NCI-H187 treated with DMSO at 0.1 percent for 48 hours (cell line): ENCODE measurements at places on chromosomes 1 and 21.

GRCh38 chr1:154906621-154907081, 29.9 kb downstream of the PMVK start:
- no peak for DNase-seq

GRCh38 chr1:119924948-119925898, 28.9 kb upstream of the ADAM30 start:
- DNase-seq, result no peak

DNA sequence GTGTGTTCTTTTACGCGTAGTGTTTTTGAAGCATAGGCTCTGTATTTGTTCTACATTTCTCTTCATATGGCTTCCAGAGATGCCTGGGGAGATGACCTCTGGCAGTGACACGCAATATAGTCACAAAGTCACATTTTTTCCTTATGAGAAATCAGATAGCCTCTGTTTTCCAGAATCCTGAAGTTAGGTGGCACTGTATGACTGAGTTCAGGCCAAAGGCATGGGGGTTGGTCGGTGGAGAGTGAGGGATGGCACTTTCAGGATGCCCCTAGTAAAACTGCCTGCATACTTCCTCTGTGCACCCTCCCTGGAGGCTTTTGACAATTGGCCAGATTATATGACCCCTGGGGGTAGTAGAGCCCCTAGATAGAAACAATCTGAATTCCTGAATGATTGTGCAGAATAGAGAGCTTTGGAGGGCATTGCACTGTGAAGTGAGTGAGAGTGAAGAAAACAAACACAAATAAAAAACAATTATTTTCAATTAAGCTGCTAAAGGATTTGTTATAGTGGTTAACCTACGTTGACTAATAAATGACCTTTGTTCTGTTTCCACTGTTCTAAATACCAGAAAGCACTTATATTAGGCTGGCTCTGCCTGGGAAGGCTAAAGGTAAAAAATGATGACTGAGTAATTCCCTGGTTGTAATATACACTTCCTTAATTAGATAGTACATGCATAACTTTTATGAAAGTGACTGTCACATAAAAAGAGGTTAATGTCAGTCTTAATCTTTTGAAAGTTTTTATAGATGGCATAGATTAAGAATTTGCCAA, 1660.8 kb downstream of the PLA2G4A start:
- no peak for DNase-seq

DNA sequence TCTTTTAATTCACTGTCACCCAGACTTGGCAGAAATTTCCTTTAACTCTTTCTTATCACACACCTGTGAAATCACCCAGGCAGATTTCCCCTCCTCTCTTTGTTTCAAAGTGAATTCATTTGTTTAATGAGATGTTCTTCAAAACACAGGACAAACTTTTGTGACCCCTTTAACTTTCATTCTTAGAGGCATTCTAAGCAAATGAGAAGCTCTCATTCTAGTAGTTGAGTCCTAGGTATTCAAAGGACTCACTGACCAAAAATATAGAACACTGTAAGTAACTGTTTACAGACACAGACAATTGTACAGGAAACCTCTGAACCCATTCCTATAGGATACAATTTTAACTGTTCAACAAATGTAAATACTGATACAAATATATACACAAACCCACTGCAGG, 16.9 kb downstream of the LRRC8C start:
- no peak for DNase-seq

DNA sequence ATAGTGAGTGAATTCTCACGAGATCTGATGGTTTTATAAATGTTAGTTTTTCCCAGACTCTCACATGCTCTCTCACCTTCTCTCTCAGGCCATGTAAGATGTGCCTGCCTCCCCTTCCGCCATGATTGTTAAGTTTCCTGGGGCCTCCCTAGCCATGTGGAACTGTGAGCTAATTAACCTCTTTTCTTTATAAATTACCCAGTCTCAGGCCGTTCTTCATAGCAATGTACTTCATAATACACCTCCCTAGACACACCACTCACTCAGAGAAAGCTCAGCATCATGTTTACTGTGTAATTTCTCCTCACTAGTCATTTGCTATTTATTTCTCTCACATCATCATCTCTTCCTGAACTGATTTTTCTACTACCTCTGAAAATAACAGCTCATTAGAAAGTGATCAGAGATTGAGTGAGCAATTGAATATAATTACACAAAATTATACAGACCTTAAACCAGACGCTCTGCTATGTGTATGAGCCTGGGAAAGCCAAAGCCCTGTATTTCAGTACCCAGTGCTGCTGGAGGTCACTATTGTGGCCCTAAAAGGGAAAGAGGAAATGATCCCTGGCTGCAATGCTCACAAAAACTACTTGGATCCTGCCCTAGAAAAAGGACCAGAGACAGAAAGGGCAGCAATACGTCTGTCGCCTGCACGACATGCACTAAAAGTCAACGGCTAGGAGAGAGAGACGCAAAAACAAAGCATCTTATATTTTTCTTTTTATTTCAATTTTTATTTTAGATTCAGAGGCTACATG, 284.5 kb downstream of the DSCAM start:
- DNase-seq, result no peak

DNA sequence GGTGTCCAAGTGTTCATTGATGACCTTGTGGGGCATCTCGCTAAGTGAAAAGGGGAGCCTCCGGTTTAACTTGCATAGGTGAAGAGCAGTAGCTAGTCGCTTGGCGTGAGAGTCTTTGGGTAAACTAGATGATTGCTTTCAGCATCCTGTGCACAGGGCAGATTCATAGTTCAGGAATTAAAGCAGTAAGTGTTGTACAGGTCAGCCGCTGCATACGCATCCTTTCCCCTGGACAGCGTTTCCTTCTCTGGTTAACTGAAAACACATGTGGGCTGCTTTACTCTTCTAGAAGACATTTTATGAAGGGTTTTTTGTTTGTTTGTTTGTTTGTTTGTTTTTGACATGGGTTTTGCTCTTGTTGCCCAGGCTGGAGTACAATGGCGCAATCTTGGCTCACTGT, 12.1 kb downstream of the NDUFV3 start:
- no peak for DNase-seq

DNA sequence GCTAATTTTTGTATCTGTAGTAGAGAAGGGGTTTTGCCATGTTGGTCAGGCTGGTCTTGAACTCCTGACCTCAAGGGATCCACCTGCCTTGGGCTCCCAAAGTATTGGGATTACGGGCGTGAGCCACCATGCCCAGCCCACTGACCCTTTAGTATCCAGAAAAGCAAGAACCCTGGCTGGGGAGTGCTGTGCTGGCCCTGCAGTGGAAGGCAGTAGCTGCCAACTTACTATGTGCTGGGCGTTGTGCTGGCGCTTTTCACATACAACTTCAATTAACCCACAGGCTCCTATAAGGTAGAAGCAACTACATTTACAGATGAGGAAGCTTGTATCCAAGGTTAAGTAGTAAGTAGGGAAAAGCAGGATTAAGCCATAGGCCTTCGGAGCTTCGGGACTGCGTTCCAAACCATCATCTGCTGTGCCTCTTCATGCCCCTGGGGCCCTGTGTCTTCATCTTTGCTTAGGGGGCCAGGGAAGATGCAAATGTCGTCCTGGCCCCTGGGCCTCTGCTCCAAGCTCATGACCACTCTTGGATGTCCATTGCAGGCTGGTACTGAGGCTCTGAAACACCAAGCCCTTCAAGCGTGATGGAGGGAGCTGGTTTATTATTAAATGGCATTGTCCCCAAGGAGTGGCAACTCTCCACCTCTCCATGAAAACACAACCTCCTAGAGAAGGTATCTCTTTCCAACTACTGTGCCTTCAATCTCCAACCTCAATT, 8.7 kb upstream of the CPLANE2 start:
- DNase-seq, result no peak

- DNase-seq, result no peak
These were observed 57.8 kb upstream of the CACNA1E start for GRCh38 chr1:181425566-181425965.

- no peak for DNase-seq
These were observed 4.1 kb upstream of the PTAFR start for GRCh38 chr1:28180306-28181305.

DNA sequence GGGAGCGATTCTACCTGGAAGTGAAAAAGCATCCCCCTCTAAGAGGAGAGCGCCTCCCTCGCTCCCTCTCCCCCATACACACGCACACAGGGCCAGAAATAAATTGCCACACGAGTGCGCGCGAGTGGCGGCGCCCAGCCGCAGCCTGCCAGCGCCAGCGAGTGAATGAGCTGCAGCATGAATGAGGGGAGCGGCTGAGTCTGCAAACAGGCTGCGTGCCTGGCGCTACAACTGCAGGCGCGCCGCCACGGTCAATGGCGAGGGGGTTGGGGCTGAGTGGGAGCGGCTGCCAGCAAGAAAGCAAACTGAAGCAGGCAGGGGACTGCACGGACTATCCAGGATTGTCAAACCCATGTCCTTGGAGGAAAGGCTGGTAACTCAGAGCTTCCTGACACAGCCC, 2.2 kb downstream of the CAMK1G start:
- DNase-seq, result no peak

GRCh38 chr1:99269321-99269720, 5.0 kb downstream of the PLPPR4 start:
- no peak for DNase-seq

GRCh38 chr1:204265665-204266064, 51.9 kb upstream of the GOLT1A start:
- no peak for DNase-seq

GRCh38 chr21:26445440-26445839, 127.6 kb downstream of the CYYR1 start:
- no peak for DNase-seq

GRCh38 chr1:29551123-29551936, 315.0 kb downstream of the PTPRU start:
- DNase-seq, result no peak

DNA sequence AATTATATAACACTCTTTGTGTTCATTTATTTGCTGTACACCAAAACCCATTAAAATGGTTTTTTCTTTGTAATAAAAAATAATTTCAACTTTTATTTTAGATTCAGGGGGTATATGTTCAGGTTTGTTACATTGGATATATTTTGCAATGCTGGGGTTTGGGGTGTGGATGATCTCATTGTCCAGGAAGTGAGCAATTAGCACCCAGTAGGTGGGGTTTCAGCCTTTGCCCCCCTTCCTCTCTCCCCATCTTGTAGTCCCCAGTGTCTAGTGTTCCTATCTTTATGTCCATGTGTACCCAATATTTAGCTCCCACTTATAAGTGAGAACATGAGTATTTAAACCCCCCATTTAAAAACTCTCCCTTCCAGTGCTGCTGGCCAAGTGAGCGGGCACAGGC, 184.6 kb downstream of the RHOU start:
- DNase-seq, result no peak

DNA sequence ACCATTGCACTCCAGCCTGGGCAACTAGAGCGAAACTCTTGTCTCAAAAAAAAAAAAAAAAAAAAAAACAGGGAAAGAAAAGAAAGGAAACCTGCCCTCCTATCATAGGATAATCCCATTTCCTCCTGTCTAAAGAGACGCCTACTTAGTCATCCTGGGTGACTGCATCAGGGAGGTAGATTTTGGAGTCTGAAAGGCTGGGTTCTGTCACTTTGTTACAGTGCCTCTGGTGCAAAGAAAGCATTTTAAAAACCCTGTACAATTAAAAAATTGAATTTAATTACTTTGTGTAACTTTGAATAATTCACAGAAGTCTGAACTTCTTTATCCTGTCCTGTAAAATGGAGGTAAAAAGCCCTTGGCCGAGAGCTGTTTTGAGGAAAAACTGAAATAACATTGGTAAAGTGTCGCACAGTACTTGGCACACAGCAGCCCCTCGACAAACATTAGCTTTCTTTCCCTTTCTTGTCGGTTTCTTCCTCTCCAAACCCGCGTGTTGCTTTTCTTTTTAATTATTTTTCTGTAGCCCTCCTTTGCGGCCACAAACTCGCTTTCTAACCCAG, 657 bp upstream of the HDAC1 start:
- DNase-seq, result no peak

GRCh38 chr1:15459771-15460707, 3.5 kb downstream of the CELA2A start:
- no peak for DNase-seq

DNA sequence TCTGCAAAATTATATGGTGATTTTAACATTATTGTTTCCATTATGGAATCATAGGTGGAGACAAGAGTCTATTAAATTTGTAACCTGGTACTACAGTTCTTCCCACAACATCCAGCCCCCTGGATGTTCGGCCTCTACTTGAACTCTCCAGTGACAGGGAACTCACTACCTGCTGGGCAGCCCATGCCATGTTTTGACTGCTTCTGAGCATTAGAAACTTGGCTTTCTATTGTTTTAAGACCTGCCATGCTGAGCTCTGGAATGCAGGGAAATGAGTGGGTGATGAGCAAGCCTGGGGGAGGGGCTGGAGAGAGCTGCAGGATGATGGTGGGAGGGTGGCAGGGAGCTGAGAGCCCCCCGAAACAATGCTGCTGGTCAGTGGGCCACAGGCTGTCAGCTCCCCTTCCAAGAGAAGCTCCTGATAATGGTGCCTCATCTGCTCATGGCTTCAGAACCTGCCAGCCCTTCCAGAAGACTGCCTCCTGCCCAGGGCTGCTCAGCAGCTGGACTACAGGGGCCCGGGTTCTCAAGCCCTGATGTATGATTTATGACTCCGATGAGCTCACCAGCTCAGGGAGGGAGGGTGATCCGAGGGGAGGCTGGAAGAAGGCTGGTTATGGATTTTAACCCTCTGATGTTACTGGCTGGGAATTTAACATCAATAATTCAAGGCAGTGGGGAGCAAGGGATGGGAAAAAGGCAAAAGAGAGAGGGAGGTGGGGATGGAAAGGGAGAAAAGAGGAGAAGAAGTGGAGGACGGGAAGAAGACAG, 205.0 kb downstream of the HIVEP3 start:
- DNase-seq, result no peak

DNA sequence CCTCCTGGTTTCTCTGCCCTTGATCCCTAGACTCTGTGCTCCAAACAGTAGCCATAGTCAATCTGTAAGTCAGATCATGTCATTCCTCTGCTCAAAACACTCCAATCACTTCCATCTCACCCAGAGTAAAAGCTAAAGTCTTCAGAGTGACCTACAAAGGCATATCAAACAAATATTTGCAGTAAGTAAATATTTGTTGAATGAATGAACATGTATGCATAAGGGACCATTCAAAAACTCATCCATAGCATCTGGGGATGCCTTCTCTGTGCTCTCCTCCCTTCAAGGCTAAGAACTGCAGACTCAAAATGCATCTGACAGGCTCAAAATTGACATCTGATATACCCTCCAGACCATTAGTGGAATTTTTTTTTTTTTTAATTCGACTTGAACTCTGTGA, 18.1 kb upstream of the AK5 start:
- DNase-seq, result no peak

- DNase-seq, result no peak
These were observed 45.9 kb upstream of the COL6A1 start for GRCh38 chr21:45935628-45936027.

GRCh38 chr21:29860346-29860745, 79.5 kb downstream of the GRIK1 start:
- DNase-seq, result no peak

- no peak for DNase-seq
These were observed 31.6 kb downstream of the CDC14A start for GRCh38 chr1:100383743-100384405.
